Glutamatergic neuron (in vitro differentiated cells): ENCODE measurements at places on chromosomes 2 and 18.

- no peak for DNase-seq
Observed at GRCh38 chr2:102796337-102796736, 34.5 kb downstream of the TMEM182 start.

GRCh38 chr2:22500555-22500935 is 884.4 kb upstream of the KLHL29 start:
- no peak for DNase-seq

GRCh38 chr2:231321021-231321420 is 74.5 kb upstream of the B3GNT7 start:
- DNase-seq, result no peak

DNA sequence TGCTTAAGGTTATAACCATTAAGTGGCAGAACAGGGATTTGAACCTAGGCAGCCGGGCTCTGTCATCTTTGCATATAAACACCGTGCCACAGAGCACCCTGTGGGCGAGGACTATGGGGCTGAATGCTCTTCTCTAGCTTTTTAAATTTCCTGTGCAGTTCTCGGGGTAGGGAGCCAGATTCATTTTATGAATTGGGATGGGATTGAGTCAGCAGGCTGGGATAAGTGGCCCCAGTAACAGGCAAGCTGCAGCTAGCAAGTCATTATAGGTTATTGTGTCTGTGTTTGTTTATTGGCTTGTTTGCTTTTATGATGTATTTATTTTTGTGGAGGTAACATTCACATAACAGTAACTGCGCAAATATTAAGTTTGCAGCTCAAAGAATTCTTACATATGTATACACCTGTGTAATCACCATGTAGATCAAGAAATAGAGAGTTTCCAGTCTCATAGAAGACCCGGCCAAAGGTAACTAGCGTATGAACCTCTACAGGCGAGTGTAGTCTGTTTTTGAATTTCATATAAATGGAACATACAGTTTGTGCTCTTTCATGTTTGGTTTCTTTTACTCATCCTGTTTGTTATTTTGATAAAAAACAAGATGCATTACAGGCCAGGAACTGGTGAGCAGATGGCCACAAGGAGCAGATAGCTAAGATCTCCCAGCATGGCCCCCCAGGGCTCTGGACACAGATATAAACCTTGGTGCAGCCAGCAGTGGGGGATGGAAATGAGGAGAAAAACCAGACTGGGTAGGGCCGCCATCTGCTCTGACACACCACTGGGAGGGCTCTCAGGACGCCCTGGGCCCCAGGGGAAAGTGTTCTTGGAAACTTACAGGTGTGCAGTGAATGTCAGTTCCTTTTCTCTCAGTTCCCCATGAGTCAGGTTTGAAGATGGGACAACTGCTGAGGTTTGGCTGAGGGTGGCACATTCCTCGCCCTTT is 49.2 kb upstream of the GPR155 start:
- peak; percentile 59 for DNase-seq

DNA sequence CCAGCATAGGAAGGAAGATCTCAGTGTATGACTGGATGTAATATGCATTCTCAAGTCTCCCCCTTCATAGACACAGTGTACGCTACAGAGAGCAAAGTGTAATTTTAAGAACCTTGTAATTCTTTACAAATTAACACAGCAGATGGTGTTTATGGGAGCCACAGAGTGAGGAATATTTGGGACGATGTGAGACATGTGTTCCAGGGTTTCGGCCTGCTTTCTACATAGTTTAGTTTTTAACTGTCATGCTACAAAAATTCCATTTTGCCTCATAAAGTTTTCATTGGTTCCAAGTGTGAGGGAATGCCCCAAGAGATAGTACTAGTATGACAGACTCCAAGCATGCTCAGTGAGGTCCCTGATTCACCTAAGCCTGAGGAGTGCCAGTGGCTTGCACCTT is 76.2 kb upstream of the LRRTM1 start:
- DNase-seq, result no peak

GRCh38 chr18:79877163-79878091 is 74.0 kb downstream of the SLC66A2 start:
- DNase-seq, result no peak

- DNase-seq, result no peak
Observed at GRCh38 chr2:190579915-190580846, 45.7 kb upstream of the NEMP2 start.

- no peak for DNase-seq
Observed at GRCh38 chr18:40531051-40531450, 1424.0 kb upstream of the PIK3C3 start.

GRCh38 chr2:21772624-21773023 is 648.9 kb downstream of the TDRD15 start:
- no peak for DNase-seq

- DNase-seq, result no peak
Observed at GRCh38 chr18:79955302-79956075, 4.0 kb upstream of the SLC66A2 start.

GRCh38 chr2:64502860-64503259 is 21.3 kb upstream of the AFTPH start:
- no peak for DNase-seq

DNA sequence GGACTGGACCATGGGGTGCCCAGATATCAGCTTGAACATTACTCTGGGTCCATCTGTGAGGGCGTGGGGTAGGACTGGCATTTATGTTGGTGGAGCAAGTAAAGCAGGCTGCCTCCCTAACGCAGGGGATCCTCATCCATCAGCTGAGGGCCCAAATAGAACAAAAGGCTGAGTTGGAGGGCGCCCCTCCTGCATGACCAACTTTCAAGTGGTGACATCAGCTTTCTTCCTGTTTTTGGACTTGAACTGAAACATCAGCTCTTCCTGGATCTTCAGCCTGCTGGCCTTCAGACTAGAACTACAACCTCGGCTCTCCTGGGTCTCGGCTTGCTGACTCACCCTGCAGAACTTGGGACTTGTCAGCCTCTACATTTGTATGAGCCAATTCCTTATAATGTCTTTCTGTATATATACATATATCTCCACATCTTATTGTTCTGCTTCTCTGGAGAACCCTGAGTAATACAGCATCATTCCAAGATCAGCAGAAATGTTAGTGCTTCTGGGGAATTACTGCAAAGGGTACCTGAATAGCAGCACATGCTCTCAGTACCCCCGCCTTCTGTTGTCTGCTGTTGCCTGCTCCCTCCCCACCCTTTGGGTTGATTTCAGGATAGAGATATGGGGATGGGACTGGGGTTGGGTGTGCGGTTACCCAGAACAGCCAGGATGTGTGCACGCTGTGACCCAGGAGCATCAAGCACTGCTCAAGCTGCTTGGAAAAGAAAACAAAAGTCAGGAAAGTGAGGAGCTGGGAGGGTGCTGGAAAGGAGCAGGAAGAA is 20.0 kb downstream of the TMEM127 start:
- DNase-seq, result no peak

DNA sequence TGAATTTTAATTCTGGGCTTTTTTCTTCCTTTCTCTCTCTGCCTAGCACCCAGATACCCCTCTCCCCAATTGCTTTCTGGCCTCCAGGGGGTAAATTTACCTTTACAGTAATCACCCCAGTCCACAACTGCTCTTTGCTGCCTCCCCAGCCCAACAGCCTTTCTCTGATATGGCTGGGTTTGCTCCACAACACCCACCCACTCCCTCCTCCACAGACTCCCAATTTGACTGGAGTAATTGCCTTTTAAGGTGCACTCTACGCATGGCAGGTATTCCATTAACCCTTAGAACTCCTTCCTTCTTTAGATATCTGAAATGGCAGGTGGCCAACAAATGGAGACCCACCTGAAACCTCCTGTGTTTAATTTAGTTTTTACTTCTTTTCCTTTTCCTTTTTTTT is 3.6 kb downstream of the CELF4 start:
- DNase-seq, result no peak

DNA sequence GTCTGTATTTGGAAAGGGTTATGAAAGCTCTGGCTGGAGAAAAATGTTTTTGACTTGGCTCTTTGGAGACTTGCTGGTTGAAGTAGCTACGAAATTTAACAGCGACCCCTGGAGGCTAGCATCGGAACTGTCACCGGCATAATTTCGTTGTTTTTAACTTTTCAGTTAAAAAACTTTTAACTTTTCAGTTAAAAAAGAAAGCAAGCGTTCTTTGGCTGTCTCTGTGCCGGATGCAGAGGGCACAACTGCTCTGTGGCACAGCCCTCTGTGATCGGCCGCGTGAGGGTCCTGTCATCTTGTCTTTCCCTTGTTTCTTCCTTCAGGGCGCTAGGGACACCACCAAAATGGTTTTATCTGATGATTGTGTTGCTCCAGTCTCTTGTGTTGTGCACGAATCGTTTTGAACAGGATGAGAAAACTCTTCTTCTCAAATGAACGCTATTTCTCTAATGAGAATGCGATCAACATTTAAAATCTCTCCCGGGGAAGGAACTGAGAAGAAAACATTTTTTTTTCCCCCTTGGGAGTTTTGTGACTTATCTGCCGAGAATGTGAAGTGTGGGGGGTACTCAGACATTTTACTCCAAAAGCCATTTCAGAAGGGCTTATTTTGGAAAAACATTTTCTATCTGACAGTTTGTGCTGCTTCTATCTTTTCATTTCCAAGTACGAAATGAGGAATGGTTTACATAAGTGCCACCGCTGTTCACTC is 57.1 kb downstream of the ADCYAP1 start:
- peak; percentile 50 for DNase-seq

DNA sequence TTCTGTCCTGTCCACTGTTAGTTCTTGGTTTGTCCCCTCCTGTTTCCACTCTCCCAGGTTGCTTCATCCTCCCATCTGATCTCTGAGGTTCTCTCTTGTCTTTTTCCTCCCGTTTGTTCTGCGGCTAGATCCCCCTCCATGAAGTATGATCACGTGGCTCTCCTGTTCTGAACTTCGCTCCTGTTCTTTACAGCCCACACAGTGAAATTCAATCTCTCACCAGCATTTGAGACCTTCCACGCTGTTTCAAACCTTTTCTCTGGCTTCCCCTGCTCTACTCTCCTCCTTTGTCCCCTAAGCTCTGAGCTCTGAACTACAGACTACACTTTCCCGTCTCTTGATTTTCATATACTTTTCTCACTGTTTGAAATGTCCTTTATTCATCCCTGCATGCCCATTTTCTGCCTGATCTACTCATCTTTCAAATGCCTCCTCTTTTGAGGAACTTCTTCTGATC is 83.5 kb downstream of the OSBPL6 start:
- no peak for DNase-seq

DNA sequence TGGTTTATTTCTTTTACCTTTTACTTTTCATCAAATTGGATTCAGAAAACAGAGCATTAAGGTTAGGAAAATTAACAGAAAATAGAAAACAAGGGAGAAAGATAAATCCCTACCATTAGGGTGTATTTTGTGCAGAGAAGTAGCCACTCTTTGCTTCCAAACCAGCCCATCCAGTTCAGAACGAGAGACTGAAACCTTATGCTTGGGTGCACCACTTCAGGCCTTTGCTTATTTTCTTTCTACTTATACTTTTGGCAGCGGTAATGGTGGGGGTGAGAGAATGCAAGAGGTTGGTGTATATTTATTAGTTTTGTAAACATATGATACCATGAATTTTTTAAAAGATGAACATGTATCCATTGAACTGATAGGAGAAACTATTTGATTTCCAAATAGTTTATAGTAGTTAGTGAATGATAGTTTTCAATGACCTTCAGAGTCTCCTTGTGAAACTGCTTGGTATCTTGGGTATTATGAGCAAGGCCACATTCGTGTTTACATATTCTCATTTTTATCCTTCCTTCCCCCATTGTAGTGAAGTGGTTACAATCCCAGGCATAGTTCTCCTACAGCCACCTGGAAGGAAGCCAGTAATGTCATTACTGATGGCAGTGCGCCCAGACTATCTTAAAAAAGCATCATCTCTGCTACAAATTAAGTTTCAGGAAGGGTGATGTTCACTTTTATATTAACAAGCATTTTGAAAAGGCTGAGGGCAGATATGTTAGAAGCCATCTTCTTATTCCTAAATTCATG is 60.8 kb downstream of the MFSD6 start:
- DNase-seq, result no peak

DNA sequence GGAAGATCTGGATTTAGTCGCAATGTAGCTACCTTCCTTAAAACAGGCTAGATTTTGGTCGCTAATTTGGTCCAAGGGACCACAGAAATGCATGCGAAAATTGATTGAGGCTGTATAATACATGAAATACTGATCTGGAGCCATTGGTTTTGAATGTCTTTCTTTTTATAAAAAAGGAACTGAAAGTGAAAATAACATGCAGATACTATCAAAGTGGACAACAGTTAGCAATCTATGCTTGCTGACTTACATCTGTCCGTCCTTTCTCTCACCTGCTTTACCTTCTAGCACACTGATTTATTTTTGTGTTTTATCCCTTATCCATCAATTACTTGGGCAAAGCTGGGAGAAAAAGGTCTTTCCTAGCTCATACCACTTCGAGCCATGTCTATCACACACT is 1459.8 kb upstream of the ACVR2A start:
- DNase-seq, result no peak

DNA sequence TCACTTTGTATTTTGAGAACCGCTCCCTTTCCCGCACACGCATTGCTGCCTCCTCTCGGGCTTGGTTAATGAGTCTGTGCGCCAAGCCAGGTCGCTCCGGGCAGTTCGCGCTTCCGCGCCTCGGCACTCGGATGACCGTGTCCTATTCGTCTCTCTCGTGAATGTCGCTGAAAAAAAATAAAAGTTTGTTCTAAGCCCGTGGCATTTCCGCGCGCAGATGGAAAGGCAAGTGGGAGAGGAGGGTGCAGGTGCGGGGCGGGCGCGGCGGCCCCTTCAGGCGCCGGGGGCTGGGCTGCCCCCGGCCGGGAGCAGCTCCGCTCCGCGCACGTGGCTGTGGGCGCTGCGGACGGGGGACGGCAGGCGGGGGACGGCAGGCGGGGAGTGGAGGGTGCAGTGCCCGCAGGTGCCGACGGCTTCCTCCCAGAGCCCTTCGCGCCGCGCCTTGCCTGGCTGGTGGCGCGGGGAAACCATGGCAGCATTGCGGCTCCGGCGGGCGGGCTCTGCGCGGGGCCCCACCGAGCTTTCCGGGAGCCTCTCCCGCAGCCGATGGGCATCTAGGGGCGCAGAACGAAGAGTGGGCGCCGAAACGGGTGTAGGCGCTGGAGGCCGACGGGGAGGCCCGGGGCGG is 159.6 kb upstream of the SIX2 start:
- DNase-seq, result peak; percentile 40

DNA sequence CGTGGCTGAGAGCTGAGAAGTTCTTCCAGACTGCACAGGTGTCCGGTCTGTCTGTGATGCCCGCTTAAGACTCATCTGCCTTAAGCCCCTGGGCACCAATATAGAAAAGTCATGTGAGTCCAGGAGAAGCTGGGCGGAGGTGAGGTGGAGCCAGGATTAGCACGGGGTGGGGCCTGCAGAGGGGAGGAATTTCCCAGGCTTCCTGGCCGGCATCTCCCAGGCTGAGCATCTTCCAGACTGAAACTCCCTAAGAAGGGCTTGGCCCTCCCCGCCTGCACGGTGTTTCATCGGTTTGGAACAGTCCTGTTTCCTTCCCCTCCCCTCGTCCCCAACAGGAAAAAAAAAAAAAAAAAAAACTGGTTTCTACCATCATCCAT is 270.3 kb downstream of the ATAD2B start:
- no peak for DNase-seq

- DNase-seq, result no peak
Observed at GRCh38 chr18:394262-394986, 106.1 kb downstream of the COLEC12 start.

DNA sequence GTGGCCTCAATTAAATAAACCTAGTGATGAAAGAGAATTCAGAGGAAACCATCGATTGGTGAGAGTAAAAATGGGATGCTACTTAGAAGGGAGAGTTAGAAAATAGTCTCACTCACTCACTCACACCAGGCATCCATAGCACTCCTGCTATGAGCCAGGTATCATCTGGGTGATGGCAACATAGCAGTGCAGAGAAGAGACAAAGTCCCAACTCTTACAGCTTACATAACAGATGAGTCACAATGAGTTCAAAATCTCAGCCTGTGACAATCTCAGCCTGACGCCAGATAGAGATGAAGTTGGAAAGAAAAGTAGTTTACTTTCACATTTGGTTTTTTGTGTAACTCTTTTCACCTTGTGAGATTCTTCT is 55.4 kb upstream of the THOC1 start:
- no peak for DNase-seq
